ENCODE measurements at places on chromosomes 3 and 15. TPM values are rescaled to one million over a fixed set of nuclear protein-coding genes. Genes with fewer than 3 reads are reported as not detected.

PLA2G4D gene
- total RNA-seq: not detected

MORC1 gene
- total RNA-seq: not detected

CLDN18 gene
- not detected for total RNA-seq

TMEM207 gene
- not detected for total RNA-seq

GOLGA6D gene
- total RNA-seq: not detected

XCR1 gene
- total RNA-seq: not detected

GRK7 gene
- total RNA-seq: not detected

AMT gene
- total RNA-seq: 0.66 TPM

TRAK1 gene
- 52.7 TPM for total RNA-seq

BHLHE40 gene
- 23.7 TPM for total RNA-seq

MAP4 gene
- 190 TPM for total RNA-seq

TF gene
- total RNA-seq: not detected

CD96 gene
- total RNA-seq: not detected

PTX3 gene
- total RNA-seq: 684 TPM

ZNF662 gene
- 2.4 TPM for total RNA-seq

TUSC7 gene
- total RNA-seq: not detected

ESYT3 gene
- 0.07 TPM for total RNA-seq

HRG gene
- total RNA-seq: not detected

CCDC33 gene
- not detected for total RNA-seq

NTRK3 gene
- not detected for total RNA-seq

MFAP1 gene
- 32.7 TPM for total RNA-seq

ATP13A5 gene
- not detected for total RNA-seq

GOLGA6L10 gene
- 0.40 TPM for total RNA-seq

LMOD3 gene
- not detected for total RNA-seq

OXSR1 gene
- total RNA-seq: 56.5 TPM

GOLGA6A gene
- total RNA-seq: not detected

PARP6 gene
- 20.4 TPM for total RNA-seq

P2RY1 gene
- total RNA-seq: 4.3 TPM

HEMK1 gene
- 12.0 TPM for total RNA-seq

CYP8B1 gene
- total RNA-seq: not detected

SLC27A2 gene
- total RNA-seq: not detected

CIP2A gene
- total RNA-seq: 72.9 TPM

ZNF660 gene
- 0.50 TPM for total RNA-seq

DNAH12 gene
- under 0.01 TPM for total RNA-seq

U2SURP gene
- 165 TPM for total RNA-seq

DNAJA4 gene
- total RNA-seq: 7.2 TPM

ADIPOQ gene
- total RNA-seq: not detected

OXTR gene
- 0.13 TPM for total RNA-seq

SLC6A20 gene
- not detected for total RNA-seq

CYFIP1 gene
- 111 TPM for total RNA-seq

MAGI1 gene
- 34.3 TPM for total RNA-seq

IGSF11 gene
- 0.07 TPM for total RNA-seq

IL12A gene
- total RNA-seq: 0.65 TPM

WDR93 gene
- total RNA-seq: 0.13 TPM

ACKR4 gene
- 4.0 TPM for total RNA-seq

SLC6A1 gene
- total RNA-seq: under 0.01 TPM

PLSCR2 gene
- total RNA-seq: not detected

PP2D1 gene
- not detected for total RNA-seq

MUC13 gene
- not detected for total RNA-seq
